ENCODE measurements at places on chromosomes 4 and X.

DNA sequence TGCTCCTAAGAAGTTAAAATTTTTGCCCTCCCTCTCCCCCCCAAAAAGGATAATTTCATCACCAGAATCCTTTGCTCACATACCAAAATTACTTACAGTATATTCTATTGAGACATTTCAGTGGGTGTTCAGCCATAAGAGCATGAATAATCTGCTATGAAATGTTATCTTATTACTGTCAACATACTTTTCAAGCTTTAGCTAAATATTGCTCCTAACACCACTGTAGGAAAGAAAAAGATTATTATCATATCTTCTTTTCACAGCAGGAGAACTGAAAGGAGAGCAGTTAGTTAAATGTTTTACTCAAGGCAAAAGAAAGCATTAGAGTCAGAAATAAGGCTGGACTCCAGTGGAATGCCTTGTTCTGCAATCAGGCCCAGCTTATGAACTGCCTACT is 231.0 kb upstream of the GYPA start:
- no peak for DNase-seq

- DNase-seq, result no peak
Measured at GRCh38 chr4:150578745-150579501, 3.0 kb upstream of the MAB21L2 start.

- DNase-seq, result no peak
Measured at GRCh38 chrX:25851141-25851540, 287.0 kb upstream of the MAGEB18 start.

- DNase-seq, result no peak
Measured at GRCh38 chr4:886244-886643, 45.9 kb downstream of the GAK start.

GRCh38 chr4:55312489-55313101 is 33.4 kb upstream of the SRD5A3 start:
- DNase-seq, result peak; percentile 7

DNA sequence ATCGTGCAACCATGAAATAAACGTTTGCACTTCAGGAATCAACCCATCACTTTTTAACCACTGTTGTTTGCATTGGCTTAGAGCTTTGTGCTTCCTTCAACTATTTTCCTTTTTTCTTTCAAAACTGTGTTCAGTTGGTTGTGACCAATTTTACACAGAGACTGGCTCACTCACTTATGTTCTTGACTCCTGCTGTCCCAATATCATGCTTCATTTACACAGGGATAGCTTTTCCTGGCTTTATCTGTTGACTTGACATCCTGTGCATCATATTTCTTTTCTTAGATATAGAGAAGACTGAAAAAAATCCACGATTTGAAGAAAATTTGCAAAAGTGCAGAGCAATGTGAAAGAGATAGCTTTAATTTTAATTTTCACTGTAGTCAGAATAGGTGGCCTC is 38.8 kb downstream of the REPS2 start:
- no peak for DNase-seq

- DNase-seq, result no peak
Measured at GRCh38 chr4:40887764-40888131, 138.0 kb downstream of the NSUN7 start.

- DNase-seq, result no peak
Measured at GRCh38 chr4:86521373-86521969, 72.6 kb upstream of the PTPN13 start.

GRCh38 chrX:123436512-123437136 is 252.5 kb downstream of the GRIA3 start:
- DNase-seq, result no peak

- DNase-seq, result no peak
Measured at GRCh38 chrX:153885968-153886903, at the start of gene L1CAM. TSS of gene L1CAM (minus strand) at chrX:153886173. CDS start at chrX:153875836, 10,337 bp downstream.

DNA sequence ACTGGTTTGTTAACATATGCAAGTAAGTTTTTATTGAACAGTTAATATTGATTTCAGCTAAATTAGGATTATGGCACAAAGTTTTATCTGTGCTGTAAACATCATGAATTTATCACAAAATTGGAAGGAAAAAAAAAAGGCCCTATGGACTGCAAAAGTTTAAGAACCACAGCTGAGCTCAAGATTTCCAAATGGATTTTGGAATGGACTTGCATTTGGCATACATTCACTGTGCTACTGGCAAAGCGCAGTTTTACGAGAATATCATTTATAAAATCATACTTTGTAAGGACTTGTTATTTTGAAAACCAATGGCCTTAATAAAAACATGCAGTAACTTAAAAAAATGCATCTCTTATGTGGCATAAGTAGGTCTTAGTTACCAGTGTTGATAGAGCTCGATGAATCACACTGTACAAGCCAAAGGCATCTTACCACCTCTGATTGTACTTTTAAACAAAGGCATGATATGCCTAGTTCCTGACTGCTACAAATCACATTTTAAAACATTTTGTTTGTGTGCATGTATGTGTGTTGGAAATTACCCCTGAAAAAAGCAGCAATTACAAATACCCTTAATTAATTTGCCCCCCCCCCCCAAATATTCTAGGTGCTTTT is 58.6 kb downstream of the TAB3 start:
- DNase-seq, result no peak

DNA sequence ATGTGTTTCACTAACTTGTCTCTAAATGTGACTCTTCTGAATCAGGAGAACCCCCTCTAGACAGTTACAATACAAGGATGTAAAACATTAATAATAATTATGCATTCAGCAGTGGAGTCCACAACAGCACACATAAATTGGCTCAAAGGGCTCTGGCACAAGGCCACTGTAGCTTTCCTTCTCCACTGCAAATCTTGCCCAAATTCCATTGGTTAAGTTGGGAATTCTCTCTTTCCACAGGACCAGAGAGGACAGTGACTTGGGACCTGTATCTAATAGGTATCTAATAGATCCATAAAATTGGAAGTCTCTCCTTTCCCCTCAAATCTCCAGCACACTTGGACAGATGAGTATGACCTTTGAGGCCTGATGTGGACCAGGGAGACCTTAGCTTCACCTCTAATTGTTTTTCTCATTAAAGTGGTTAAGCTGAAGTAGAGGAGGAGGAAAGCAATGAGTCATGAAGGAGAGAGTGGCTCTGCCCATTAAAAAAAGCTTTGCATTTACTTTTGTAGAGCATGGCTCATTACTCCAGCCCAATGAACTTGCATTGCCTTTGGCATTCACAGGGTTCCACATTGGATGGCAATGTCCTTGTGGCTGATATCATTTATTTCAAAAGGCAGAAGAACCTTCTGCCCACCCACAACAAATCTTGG is 72.3 kb upstream of the SH3RF1 start:
- no peak for DNase-seq

DNA sequence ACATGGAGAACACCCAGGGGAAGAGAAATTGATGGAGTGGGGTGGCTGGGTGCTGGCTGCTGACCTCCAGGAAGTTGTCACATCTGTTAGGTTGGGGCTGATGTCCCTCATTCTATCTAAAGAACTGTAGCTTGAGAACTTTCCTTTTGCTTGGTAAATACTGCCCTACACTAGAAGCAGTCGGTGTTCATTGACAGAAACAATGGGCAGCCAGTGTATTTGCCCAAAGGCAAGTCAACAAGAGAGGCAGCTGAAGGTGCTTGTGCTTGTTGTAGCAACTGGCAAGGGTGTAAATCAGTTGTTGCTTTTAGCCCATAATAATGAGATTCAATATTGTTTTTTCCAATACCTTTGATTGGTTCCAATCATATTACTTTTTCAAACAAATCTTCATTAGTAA is 956 bp downstream of the TMEM154 start:
- DNase-seq, result no peak

- no peak for DNase-seq
Measured at GRCh38 chr4:140170299-140170698, 16.3 kb upstream of the MAML3 start.

GRCh38 chr4:165384598-165384997 is 5.8 kb downstream of the CPE start:
- no peak for DNase-seq

DNA sequence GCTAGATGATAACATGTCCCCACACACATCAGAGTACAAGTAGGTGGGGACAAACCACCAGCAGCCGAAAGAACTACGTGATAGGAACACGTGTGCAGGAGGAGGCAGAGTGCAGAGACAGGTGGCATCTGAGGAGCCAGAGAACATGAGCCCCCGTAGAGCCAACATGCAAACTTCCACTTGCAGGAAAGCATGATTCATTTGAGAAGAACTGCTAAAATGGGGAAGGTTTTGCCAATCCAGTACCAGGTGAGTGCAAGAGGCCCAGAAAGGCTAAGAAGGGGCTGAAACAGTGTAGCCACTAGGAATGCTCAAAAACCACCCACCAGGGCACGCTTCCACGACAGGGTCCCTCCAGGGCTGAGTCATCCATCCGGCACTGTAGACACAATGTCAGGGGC is 149.8 kb upstream of the TENM3 start:
- DNase-seq, result no peak

DNA sequence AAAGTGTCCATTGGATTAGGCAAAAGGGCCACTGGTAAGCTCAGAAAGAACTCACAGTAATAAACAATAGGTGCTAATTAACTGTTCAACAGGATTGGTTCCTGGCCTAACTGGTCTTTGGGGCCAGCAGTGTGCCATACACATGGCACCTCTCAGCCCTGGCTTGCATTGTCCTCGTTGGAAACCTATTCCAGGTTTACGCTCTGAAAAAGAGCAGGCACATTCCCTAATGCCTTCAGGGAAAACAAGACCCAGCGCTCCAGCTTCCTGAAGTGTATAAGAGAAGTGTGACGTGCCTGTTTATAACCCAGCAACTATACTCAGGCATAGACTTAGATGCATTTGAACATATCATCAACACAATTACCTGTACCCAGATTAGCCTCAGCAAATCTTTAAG is 51.9 kb upstream of the RBM47 start:
- DNase-seq, result no peak

- DNase-seq, result no peak
Measured at GRCh38 chr4:46491455-46491854, 101.5 kb upstream of the GABRA2 start.

- no peak for DNase-seq
Measured at GRCh38 chr4:8687083-8687482, 94.5 kb downstream of the CPZ start.

DNA sequence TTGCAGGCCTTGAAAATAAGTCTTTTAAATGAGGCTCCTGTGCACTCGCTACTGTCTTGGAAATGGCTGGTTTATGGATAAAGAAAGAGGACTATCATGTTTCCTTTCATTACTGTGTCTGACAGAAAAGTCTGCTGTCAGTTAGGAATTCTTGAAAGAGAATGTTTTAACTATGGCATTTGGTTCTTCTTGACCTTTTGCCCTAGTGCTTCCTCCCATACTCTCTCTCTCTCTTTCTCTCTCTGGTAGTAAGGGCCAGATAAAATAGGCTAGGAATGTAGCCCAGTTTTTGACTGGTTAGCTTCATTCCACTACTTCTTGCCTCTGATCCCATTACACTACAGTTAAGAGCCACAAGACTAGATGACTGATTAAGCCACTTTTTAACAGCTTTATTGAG is 29.8 kb downstream of the YY2 start:
- no peak for DNase-seq

DNA sequence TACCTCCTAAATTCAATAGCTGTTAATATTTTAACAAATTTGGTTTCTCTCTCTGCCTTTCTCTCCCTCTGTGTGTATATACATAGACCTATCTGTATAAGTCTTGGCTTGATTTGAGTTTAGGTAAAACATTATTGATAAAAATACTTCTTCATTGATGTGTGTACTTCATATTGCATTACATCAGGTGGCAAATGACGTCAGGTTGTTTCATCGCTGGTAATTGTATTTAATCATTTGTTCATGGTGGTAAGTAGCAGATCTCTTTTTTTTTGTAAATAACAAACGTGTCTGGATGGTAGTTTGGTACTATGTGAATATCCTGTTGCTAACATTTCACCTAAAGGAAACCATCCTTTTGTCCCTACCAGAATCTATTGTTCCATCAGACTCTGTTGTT is 55.1 kb downstream of the GALNT7 start:
- DNase-seq, result no peak

GRCh38 chr4:71235311-71236201 is 103.3 kb upstream of the SLC4A4 start:
- no peak for DNase-seq

DNA sequence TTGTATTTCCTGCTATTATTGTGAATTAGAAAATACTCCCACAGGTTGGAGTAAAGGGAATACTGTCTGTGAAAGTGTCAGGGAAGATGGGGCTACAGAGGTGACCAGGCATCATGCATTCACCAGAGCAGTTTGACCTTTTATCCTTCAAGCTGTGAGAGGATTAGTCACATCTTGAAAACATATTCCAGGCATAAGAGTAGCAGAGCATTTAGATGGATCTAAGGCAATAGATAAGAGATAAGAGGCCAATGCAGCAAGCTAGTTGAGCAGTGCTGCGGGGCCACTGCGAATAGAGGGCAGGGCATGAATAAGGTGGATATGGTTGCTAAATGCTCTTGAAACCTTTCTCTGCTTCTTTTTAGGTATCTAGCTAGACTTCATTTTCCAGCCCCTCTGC is 470.7 kb upstream of the FTHL17 start:
- DNase-seq, result no peak

DNA sequence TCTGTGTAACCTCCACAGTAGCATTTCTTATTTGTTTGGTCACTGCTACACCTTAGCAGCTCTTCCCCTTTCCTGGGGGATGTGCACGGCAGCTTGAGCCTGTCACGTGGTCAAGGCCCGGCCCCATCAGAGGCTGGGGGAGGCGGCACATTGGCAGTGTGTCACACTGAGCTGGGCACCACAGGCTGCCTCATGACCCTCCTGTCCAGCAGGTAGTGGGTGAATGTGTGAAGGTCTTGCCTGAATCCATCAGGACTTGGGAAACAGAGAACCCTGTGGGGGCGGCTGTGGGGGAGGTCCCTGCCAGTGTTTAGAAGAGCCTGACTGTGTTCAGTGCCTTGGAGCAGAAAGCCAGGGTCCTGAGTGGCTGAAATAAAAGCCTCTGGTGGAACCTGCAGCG is 33.2 kb downstream of the WFS1 start:
- no peak for DNase-seq
